ENCODE measurements at places on chromosomes 5 and 9.

GRCh38 chr5:132766020-132766805, 10.8 kb downstream of the SEPTIN8 start:
- no peak for DNase-seq

- no peak for DNase-seq
Observed at GRCh38 chr5:102223542-102224477, 72.3 kb downstream of the SLCO4C1 start.

DNA sequence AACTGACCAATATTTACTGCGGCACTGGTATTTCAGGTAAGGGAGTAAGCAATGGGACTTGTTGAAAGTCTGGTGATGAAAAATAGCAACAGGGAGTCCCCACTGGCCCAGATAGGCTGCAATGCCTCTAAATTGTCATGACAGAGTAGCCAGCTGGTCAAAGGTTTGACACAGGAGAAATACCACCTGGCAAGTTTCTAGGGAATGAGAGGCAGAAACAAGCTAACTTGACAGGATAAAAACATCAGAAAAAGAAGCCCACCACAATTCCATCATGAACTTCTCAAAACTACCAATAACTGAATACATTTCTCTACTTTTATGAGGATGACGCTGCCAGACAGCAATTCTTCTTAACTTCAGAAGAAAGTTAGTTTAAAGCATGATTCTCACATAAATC, 99.8 kb downstream of the STRBP start:
- DNase-seq = no peak

GRCh38 chr5:134840811-134841210, 5.0 kb upstream of the C5orf24 start:
- no peak for DNase-seq

DNA sequence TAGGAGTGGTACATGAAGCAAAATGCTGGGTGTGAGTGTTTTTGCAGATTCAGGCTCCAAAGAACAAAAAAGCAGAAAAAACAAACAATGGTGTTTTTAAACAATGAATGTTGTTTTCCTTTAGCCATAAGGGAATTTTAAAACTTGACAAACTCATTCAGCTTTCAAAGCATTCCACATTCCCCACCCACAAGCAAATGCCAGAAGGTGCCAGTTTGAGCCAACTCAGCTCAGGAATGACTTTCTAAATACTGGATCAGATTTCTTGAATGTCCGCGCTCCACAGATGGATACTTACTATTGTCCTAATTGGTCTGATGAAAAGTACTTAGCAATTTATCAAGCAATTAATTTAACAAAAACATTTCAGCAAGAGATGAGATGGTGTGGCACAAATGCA, 12.9 kb upstream of the MOB3B start:
- DNase-seq = no peak

GRCh38 chr9:123642291-123643278, 286.6 kb downstream of the CRB2 start:
- no peak for DNase-seq

DNA sequence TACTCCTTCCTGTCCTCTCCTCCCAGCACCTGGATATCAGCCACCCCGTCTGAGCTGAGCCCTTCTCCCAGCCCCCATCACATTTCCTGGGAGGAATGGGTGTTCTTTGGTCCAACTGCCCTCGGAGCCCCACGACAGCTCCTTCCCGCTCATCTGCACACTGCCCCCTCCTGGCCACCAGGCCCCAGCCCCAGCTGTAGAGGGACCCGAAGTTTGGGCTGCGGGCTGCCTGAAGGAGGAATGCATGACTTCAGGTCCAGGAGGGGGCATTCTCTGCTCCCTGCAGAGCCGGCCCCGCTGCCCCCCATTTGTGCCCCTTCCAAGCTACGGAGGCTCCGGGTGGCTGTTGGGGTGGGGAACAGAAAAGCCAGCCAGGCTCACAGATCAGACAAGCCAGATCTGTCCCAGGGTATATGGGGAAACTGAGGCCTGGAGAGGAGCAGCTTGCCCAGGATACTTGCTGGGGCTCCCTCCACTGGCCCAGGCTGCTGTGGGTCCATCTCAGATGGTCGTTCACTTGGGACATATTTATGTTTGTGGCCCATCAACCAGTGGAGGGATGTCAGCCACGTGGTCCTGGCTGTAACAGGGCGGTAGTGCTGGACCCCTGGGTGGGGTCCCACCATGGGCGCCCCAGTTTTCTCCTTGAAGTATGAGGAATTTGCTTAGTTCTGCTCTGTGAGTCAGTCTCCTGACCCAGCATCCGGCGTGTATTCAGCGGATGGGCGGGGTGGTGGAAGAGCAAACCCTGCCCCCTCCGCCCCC, 33.1 kb downstream of the DAB2IP start:
- no peak for DNase-seq

GRCh38 chr5:173953528-173954090, 35.4 kb upstream of the C5orf47 start:
- DNase-seq = no peak

DNA sequence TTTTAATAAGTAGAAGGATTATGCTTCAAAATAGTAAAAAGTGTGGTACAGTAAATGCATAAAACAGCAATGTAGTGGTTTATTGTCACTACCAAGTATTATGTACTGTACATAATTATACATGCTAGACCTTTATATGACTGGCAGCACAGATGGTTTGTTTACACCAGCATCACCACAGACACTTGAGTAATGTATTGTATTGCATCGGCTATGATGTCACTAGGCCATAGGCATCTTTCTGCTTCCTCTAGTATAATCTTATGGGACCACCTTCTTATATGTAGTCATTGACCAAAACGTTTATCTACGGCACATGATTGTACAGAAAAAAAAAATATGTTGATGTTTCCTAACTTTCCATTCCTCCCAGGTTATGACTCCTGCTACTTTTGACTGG, 31.9 kb upstream of the SSBP2 start:
- no peak for DNase-seq

GRCh38 chr5:36717131-36717695, 110.8 kb downstream of the SLC1A3 start:
- no peak for DNase-seq

GRCh38 chr5:105687493-105687892, 1983.2 kb downstream of the EFNA5 start:
- DNase-seq = no peak

GRCh38 chr9:18007621-18008020, 428.8 kb downstream of the SH3GL2 start:
- no peak for DNase-seq

DNA sequence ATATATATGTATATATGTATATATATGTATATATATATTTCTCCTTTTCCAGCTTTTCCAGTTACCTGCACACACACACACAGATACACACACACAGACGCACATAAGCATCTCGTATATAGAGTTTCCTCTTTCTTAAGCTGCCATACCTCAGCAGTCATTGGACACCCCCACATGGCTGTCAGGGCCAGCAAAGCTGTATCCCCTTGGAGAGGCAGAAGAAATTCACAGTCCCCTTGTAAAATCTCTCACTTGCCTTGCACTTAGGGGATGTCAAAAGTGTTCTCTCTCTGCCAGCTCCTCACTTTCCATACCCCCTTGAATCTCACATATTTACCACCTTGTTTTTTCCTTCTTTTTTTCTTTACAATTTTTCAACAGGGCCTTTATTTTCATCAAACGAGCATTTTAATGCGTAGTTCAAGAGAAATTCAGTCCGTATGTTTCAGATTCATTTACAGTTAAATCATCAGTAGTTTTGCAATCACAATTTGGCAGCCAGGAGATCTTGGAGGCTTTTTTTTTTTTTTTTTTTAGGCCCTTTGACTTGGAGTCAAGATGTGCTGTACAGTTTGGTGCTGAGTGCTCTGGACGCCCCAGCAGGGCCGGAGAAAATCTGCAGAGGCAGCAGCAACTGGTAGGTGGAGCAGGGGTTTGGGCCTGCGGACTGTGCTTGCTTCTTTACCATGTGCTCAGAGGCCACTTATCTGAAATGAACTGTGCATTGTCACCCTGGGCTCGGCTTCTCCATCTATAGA, 244.9 kb upstream of the KLF4 start:
- no peak for DNase-seq

DNA sequence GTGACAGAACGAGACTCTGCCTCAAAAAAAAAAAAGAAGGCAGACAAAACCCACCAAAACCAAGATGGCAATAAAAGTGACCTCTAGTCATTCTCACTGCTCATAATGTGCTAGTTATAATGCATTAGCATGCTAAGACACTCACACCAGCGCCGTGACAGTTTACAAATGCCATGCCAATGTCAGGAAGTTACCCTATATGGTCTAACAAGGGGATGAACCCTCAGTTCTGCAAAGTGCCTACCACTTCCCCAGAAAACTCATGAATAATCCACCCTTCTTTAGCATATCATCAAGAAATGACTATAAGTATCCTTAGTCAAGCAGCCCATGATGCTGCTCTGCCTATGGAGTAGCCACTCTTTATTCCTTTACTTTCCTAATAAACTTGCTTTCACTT, 4.7 kb upstream of the BICD2 start:
- no peak for DNase-seq

DNA sequence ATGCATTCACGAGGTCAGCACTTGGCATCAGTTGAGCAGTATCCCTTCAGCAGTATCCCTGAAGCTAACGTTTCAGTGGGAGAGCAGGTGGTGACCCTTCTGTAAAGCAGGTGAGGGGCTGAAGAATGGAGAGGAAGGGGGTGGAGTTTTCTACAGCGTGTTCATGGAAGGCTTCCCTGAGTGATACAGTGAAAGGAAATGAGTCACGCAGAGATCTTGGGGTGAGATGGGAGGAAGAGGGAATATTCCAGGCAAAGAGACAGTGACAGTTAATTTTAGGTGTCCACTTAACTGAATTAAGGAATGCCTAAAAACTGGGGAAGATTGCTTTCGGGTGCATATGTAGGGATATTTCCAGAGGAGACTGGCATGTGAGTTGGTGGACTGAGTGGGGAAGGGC, 25.7 kb downstream of the TAS2R1 start:
- DNase-seq = no peak

- DNase-seq = no peak
Observed at GRCh38 chr5:1734908-1735289, 64.7 kb downstream of the MRPL36 start.

GRCh38 chr5:80961376-80962281, 1.5 kb downstream of the RASGRF2 start:
- DNase-seq = peak; percentile 21

DNA sequence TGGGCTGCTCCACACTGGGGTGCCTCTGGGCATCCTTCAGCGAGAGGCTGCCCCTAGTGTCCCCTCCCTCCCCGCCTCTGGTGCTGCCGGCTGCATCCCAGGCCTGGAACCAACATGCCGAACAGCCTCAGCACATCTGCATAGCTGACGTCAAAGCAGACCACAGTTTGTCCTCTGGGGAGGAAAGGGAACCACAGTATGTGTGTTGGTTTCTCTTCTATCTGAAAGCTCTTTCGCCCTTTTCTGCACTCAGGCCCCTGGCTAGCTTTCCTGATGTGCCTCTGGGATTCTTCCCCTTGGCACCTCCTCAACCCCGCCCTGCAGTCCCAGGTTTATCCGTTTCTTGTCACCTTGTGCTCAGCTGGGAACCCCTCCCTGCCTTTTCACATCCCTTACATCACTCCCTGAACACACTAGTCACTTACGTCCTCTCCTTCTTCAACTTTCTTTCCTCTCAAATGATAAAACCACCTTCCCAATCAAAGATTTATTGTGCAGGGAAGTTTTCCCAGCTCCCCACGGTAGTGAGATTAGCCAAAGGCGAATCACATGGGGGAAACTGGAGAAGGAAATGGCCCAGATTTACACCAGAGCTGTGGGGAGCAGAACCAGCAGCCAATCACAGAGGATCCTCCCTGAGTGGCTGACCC, 35.5 kb upstream of the B4GALT1 start:
- peak; percentile 1 for DNase-seq

DNA sequence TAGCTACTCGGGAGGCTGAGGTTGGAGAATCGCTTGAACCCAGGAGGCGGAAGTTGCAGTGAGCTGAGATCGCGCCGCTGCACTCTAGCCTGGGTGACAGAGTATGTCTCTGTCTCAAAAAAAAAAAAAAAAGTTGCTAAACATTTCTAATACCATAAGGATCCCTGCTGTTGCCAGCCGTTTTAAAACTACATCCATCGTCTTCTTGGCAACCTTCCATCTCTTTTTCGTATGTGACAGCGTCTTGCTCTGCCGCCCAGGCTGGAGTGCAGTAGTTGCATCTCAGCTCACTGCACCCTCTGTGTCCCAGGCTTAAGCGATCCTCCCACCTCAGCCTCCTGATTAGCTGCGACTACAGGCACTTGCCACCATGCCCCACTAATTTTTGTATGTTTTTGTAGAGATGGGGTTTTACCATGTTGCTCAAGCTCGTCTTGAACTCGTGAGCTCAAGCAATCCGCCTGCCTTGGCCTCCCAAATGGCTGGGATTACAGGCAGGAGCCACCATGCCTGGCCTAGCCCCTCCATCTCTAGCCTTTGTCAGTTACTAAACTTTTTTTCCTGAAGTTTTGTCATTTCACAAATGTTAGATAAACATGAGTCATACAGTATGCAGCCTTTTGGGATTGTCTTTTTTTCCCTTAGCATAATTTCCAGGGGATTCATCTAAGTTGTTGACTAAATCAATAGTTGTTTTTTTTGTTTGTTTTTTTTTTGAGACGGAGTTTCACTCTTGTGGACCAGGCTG, 13.5 kb downstream of the NSD1 start:
- no peak for DNase-seq

DNA sequence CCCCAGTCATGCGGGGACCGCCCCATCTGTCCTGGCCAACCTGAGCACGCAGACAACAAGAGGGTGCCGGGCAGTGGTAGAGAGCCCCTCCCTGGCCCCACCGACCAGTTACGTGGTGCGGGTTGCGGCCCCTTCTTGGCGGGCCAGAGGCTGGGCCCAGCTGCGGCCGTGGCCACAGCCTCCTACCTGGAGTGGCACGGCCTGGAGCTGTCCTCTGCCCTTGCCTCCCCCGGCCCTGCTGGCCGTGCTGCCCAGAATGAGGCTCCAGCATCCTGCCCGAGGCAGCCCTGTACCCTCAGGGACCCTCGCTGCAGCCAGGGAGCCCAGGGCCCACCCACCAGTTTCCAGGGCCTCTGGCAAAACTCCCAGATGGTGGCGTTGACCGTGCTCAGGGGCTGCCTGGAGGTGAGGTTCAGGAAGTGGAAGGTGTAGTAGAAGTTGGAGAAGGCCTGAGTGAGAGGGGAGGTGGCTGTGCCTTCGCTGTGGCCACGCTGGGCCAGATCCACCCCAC, 5.7 kb downstream of the ENTPD8 start:
- DNase-seq = no peak

GRCh38 chr9:89473762-89474469, 24.0 kb downstream of the SEMA4D start:
- no peak for DNase-seq

- DNase-seq = no peak
Observed at GRCh38 chr9:70962761-70963440, 158.5 kb downstream of the TRPM3 start.

GRCh38 chr5:173453167-173453566, 125.0 kb upstream of the STC2 start:
- no peak for DNase-seq

GRCh38 chr5:76445830-76446229, 42.7 kb downstream of the IQGAP2 start:
- DNase-seq = no peak

DNA sequence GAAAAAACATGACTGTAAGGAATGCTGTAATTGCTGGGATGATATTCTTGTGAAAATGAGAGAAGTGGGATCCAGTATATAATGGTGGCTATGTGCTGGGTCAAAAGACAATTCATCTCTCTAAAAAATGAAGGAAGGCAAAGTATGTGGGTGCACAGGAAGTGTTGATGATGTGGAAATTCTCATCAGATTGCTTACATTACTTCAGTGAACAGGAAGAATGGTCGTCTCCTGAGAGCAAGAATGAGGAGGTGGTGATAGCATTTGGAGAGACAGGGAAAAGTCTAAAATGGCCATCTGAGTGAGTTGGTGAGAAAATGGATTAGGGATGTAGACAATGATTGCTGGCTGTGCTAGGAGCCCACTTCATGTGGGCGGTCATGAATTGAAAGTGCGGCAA, 253.5 kb upstream of the NREP start:
- DNase-seq = no peak

All from T-helper 9 cell (primary cell).